LNCaP clone FGC (cell line): ENCODE measurements at places on chromosomes 11 and 22.

- no peak for DNase-seq
Measured at GRCh38 chr11:73353422-73353821, 22.8 kb upstream of the RELT start.

DNA sequence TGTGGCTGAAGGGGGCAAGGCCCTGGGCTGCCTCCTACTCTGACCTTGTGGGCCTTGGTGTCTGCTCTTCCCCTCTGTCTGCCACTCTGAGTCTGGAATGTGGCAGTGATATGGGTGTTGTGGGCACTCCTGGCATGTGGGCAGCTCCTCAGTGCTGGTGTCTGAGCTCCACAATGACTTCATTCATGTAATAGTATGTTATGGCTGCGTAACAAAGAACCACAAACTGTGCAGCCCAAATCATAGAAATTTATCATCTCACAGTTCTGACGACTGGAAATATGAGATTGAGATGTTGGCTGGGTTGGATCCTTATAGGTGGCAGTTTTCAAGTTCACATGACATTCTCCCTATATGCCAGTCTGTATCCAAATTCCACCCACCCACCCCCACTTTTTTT, 59.1 kb downstream of the BCR start:
- no peak for DNase-seq

- no peak for DNase-seq
Measured at GRCh38 chr11:66251809-66252208, 16.6 kb upstream of the RAB1B start.

DNA sequence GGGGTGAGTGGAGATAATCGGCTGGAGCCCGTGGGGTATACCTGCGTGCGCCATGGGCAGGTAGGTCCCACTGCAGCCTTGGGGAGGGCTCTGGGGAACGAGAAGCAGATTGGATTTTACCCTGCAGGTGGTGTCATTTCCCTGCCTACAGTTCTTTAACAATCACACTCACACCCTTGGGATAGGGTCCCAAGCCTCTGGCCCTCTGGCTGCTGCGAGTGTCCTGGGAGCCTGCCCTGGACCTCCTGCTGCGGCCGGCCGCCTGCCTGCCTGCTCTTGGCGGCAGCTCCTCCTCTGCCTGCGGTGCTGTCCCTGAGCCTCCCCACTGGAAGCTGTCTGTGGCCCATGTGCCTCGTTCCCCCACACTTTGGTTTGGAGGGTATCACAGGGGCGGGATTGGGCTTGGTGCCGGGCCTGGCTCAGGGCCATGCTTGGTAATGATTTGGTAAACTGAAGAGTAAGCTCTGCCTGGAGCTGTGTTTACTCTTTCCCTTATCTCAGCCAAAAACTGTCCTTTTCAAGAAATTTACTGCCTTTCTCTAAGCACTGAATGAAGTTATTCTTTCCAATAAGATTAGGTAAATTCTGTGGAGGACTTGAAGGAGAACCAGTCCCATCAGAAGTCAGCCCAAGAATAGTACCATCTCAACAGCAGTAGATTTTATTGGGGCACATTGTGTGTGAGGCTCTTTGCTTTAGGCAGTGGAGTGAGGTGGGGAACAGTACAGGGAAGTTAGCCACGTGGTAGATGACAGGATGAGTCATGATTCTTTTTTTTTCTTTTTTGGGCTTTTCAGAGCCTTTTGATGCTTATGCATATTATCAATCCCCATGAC, 53.7 kb downstream of the TBC1D22A start:
- no peak for DNase-seq

- no peak for DNase-seq
Measured at GRCh38 chr22:44583061-44583760, 85.2 kb upstream of the RTL6 start.

DNA sequence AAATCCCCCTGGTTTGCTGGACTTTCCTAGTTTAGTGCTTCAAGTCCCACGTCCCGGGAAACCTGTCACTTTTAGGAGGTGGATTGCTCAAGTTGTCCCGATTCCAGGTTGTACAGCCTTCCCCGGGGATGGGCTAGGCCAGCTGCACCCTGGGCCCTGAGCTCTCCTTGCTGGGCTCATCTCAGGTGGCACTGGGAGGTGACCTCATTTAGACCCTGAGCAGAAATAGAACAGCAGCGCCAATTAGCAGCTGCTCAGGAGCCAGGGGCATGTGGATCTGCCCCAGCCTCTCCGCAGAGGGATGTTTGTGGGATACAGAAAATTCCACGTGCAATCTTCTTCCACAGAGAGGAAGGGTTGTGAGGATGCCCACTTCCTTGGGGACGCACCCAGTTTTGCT, 9.6 kb upstream of the CERK start:
- no peak for DNase-seq

GRCh38 chr11:68463714-68464113, 3.2 kb downstream of the PPP6R3 start:
- DNase-seq, result no peak

DNA sequence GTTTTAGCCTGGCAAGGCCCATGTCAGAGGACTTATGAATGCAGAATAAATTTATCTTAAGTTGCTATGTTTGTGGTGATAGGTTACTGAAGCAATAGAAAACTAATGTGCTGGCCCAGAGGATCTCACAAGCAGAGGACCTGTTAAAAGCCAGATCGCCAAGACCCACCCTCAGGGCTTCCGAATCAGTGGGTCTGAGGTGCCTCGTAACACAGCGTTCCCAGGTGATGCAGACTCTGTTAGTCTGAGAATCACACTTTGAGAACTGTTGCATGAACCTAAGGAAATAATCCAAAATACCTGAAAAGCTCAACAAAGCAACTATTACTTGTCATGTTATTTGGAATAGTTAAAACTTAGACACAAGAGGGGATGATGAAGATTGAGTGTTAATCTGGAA, 6.7 kb upstream of the SCARF2 start:
- DNase-seq, result no peak

DNA sequence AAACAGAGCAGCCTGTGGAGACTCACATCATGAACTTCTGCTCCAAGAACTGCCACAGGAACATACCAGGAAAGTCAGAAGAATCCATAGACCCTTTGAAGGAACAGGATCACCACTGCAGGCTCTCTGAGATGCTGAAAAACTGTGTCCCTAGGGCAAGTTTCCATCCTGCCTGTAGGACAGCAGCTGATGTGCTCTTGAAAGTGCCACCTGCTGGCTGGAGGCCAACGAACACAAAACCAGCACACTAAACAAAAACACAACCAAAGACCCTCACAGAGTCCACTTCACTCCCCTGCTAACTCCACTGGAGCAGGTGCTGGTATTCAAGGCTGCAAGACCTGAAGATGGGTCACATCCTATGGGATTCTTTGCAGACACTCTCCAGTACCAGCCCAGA, 12.0 kb upstream of the NXPE1 start:
- no peak for DNase-seq

DNA sequence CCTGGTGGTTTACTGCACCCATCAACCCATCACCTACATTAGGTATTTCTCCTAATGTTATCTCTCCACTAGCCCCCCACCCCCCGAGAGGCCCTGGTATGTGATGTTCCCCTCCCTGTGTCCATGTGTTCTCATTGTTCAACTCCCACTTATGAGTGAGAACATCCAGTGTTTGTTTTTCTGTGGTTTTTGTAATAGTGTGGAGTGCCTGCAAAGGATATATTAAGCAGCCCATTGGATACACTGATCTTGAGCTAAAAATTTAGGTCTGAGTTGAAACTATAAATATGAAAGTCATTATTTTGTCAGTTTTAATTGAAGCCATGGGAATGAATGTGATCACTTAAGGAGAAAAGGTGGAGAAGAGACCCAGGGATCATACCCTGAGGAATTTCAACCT, 23.0 kb downstream of the MRPL48 start:
- no peak for DNase-seq

GRCh38 chr11:36540998-36541397, 26.8 kb upstream of the RAG1 start:
- peak; percentile 30 for DNase-seq

DNA sequence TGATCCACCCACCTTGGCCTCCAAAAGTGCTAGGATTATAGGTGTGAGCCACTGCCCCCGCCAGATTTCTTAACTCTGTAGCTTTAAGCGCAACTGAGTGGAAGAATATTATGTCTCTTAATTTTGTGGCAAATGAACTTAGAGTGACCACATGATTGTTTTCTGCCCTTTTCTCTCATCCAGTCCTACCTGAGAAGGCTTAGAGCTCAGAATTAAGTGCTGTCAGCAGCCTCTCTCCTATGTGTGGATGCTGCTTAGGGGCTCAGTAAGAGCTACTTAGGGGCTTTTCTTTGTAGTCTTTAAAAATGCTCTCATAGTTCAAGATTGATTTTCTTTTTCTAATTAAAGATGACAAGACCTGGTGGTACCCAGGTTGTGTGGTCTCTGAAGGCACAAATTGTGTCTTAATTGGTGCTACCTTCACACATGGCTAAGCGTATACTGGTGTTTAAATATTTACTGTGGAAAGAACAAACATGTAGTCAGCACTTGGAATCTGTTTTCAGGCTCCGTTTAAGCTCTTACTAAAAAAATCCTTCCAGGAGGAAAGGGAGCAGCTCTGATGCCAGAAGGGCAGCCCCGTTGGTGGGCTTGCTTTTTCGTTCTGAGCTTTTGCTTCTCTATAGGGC, 59.3 kb downstream of the DEPDC5 start:
- DNase-seq, result peak; percentile 70

DNA sequence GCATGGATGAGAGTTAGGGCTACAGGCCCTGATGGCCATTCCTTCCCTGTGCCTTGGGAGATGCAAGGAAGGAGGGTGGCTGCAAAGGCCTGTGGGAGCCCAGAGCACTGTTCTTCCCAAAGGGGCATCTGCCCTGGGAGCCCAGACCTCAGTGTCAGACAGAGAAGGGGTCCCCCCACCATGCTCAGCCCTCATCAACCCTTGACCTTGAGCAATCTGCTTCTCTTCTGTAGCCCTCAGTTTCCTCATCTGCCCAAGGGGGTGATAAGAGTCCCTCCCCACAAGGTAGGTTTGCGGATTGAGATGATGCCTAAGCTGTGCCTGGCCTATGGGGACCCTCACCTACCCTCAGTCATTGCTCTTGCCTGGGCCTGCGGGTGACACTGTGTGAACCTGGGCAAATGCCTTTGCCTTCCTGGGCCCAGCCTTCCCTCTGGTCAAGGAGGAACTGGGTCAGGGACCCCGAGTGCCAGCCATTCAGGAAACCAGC, 47.5 kb downstream of the IGLL5 start:
- no peak for DNase-seq

- DNase-seq, result no peak
Measured at GRCh38 chr11:15735706-15736105, 620.6 kb downstream of the SOX6 start.

DNA sequence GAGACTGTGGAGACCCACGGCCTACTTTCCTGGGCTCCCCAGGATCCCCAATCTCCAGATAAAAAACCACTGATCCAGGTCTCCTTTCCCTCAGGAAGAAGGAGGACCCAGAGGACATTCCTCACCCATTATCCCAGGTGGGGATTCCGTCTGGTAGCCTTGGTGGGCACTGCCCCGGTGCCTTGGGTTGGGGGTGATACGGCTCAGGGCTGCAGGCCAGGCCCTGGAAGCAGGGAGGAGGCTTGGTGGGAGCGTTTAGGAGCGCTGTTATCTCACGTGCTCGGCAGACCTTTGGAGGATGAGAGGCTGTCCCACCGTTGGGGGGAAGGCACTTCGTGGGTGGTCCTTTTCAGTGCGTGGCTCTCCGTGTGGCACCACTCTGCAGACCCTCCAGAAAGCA, 926.3 kb downstream of the BRD1 start:
- no peak for DNase-seq

- DNase-seq, result no peak
Measured at GRCh38 chr11:95426823-95427462, 195.9 kb upstream of the SESN3 start.

DNA sequence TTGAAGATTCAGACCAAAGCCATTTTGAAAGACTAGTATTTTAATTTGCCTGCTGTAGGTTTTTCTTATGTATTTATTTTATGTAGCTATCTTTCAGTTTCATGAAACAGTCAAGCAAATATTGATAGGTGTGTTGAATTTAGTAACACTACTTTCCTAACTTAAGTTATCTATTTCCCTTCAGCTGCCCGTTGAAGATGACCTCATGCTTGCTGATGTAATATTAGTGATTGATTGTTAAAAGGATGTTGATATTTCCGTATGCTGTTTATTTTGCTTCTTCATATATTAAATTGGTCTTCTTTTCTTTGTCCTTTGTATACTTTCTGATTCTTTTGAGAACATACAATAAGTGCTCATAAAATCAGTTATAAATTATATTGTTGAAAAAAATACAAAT, 86.8 kb upstream of the CHORDC1 start:
- no peak for DNase-seq

- DNase-seq, result no peak
Measured at GRCh38 chr22:24947881-24948280, 1.4 kb upstream of the LHFPL7 start.

DNA sequence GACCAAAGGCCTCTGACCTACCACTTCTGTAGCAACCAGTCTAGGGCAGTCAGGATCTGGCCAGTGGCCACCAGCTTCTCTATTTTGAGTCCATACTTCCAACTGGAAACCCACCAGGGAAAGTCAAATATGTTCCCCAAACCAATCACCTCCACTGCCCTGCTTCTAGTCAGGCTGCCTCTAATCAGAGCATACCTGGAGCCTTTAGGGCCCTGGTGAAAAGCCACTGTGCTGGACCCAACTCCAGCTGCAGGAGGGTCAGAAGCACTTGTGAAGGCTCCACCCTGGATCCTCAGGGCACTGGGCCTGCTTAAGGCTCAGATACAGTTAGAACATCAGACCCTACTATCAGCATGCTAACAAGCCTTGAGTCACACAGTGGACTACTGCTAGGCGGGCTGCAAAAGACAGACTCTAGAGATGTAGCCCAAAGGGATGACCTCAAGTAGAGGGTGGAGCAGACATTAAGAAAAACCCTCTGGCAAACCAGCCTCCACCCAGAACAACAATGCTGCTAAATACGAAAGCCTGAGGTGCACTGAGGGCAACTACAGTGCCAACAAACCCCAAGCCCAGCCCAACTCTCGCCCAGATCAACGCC, 69.2 kb downstream of the DGCR2 start:
- DNase-seq, result no peak

DNA sequence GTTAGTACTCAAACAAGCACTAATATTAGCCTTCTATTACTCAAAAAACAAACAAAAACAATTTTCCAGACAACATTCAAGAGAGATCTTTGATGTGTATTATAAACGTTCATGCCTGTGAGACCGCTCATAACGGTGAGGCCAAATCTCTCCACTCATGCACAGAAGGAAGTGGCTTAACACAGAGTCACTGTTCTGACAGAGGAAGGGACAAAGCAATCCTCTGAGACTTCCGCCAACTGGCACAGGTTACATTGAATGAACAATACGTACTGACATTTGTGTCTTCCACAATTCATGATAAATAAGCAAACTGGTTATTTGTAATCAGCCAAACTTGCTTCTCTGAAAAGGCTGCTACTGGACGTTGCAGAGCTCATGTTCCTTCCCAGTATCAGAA, 30.5 kb downstream of the CHKA start:
- peak; percentile 41 for DNase-seq

GRCh38 chr11:83317757-83318690, 31.9 kb upstream of the CCDC90B start:
- DNase-seq, result no peak

GRCh38 chr11:64322925-64323260, 5.0 kb downstream of the PRDX5 start:
- no peak for DNase-seq
